ENCODE measurements at places on chromosomes 4 and X.

GRCh38 chr4:153471698-153472093 is 5.5 kb downstream of the TMEM131L start:
- DNase-seq = no peak

- no peak for DNase-seq
Observed at GRCh38 chrX:482192-482701, 95.5 kb upstream of the PPP2R3B start.

- no peak for DNase-seq
Observed at GRCh38 chr4:98828801-98829200, 100.1 kb downstream of the EIF4E start.

DNA sequence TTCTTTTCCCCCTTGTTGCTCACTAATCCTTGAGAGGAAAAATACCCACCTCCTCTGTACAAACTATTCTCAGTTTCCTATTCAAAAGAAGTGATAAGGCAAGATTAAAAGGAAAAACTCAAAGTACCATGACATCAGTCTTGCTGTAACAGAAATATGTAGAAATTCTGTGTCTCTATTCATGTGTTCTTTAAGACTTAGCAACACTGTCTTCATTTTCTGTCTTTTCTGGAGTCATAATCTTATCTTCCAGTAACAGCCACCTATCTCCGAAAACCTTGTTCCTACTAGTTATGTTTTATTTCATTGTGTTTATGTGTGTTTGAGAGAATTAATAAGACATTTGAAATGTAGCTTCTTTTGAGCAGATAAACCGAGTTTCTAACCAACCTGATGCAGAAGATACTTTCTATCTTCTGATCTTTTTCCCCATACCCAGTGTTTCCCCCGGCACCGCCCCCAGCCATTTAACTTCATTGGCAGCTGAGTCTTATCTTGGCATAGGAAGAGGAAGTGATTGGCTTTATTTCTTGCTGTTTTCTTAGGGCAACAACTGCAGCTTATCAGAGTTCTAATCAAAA is 8.0 kb downstream of the FAM241A start:
- no peak for DNase-seq

GRCh38 chr4:6071959-6072720 is 53.9 kb upstream of the C4orf50 start:
- no peak for DNase-seq

DNA sequence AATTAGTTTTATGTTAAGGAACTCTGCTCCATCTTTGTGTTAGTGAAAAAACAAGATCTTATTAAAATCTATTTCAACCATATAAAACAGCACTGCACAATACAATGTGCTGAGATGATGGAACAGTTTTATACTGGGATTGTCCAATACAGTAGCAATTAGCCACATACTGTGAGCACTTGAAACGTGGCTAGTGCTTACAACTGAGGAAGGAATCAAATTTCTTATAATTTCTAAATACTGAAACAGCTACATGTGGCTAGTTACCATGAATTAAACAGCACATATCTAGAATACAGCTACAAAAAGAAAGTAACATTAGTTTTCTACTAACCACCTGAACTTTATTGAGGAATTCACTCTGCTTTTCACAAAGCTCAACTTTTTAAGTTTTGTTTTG is 14.7 kb downstream of the NFXL1 start:
- no peak for DNase-seq

GRCh38 chrX:96846841-96847240 is 36.9 kb upstream of the RPA4 start:
- DNase-seq = no peak

GRCh38 chr4:74823194-74823593 is 28.9 kb upstream of the BTC start:
- no peak for DNase-seq

DNA sequence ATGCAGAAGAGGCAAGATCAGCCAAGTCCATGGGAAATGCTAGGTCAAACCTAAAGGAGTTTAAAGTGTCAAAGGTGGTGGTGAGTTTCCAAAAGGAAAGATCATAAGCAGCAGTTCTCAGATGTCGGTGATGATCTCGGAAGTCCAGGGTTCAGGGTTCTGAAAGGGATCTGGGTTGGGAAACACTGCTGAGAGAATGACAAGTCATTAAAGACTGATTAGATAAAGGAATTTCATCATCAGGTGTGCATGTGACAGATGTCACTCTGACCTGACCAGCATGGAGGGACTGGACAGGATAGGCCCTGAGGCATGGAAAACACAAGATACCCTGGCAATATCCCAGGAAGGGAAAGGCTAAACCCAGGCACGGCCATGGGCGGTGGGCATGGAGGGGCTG is 195.7 kb upstream of the TBL1X start:
- DNase-seq = no peak

DNA sequence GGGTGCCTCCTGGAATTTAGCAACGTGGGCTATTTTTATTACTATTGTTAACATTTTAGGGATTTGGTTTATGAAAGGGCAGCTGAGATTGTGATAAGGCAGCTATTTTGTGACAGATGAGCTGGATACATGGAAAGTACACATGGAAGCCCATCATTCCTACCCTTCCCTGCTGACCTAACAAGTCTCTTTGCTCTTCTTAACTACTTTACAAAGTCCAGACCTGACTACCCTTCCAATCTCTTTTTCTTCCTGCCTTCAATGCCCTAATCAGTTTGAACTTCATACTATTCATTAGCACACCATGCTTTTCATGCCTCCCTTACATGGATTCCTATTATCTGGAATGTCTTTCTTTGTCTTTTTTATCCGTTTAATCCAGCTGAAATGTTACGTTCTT is 9.4 kb upstream of the AFP start:
- DNase-seq = no peak

- no peak for DNase-seq
Observed at GRCh38 chr4:55784747-55785146, 34.8 kb upstream of the EXOC1L start.

DNA sequence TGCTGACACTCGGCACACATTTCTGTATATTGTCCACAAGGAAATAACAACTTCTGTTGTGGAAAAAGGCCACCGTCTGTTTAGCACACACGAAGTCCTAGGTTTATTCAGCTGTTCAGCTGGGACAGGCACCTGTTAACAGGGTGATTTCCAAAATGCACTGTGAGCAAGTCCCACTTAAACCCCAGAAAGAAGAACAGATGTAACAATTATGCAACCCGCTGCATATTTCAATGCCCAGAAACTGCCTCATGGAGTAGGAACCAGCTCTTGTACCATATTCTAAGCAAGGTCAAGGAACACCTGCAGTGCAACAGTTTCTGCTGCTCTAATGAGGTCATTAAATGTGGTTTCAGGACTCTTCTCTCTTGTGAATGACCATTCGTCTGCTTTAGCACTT is 77.1 kb downstream of the GEMIN8 start:
- no peak for DNase-seq

DNA sequence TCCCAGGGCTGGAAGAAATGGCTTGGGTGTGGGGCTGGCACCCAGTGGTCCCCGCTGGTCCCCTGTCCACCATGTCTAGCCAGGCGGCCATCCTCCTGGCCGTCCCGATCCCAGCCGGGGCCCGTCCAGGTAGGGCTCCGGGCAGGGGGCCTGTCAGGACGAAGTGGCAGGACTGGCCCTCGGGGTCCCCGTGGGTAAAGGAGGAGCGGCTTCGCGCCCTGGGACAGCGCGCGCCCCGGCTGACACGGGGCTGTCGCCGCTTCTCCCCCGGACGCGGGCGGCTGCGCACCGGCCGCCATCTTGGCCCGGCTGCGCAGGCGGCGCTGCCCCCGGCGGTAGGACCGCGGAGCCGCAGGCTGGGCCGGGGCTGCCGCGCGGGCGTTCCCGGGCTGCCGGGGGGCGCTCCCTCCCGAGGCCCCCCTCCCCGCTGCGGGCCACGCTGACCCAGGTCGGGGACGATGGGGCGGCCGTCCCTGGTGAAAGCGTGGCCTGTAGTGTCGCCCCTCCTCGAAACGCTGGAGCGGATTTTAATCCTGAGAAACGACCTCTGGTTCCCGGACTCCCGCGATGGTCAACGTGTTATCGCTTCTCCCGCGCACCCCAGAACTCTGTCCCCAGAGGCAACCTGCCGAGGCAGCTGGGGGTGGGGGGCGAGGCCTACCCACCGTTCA is 60.4 kb upstream of the BCOR start:
- no peak for DNase-seq

DNA sequence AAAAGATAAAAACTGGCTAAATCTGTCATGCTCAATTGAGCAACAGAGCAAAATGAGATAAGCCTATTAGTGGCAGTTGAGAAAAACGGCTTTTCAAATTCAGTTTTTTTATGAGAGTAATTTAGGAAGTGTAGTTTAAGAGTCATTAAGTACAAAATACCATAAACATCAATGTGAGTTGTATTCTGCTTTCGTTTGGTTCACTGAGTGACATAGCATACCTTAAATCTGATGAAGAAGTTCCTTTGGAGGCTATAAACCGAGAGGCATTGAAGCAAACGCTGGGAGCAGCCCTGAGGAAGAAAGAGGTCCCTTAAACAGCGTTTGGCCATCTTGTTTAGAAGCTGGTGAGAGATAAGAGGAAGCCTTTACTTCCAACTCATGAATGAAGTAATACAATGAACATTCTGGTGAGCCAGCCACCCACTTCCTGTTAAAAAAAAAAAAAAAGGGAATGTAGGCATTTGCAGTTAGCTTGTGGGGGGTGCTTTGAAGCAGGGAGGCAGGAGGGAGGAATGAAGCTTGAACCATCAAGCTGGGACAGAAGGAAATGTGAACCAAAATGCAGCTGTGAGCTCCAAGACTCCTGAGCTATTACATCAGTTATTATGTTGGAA is 132.3 kb downstream of the ZNF330 start:
- no peak for DNase-seq

GRCh38 chrX:101411984-101412383 is 4.0 kb downstream of the HNRNPH2 start:
- no peak for DNase-seq

DNA sequence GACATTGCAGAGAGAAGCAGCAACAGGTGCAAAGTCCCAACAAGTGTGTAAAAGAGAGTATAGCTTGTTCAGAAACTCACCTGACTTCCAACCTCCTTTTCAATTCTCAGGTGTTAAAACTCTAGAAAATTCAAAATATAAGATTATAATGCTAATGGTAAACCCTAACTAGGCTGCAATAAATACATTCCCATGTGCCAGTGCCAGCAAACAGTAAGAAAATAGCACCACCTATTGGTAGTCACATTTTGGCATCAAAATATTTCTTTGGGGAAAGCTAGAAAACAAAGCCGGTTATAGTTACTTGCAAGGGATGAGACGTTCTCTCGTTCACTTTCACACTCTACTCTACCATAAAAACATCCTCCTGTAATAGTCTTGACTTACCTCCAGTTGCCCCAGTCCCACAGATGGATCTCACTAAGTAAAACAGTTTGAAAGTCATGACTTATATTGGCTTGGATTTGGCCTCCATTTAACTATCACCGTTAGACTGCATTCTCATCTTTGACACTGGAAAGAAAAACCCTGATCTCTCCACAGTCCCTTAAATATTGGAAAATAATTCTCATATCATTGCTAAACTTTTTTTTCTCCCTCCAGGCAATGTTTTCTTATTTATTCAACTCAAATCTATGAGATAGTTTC is 9.6 kb downstream of the BMP3 start:
- no peak for DNase-seq

- no peak for DNase-seq
Observed at GRCh38 chr4:15653864-15654592, 1.1 kb downstream of the FBXL5 start.

DNA sequence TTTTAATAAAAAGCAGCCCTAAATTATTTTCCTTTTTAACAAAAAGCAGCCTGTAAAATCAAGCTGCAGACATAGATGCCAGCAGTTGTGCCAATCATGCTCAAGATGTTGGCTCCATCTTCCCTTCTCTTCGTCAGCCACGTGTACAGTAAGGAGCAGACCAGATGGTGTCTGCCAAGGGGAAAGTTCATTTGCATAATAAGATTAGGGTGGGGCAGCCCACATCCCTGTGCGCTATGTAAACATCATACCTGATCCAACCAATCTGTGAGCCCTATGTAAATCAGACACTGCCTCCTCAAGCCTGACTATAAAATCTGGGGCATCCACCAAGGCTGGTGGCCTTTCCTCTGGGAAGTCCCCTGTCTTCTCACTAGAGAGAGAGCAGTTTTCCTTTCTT is 23.1 kb upstream of the C1GALT1C1 start:
- DNase-seq = no peak

- no peak for DNase-seq
Observed at GRCh38 chr4:37008199-37008598, 236.3 kb upstream of the NWD2 start.

DNA sequence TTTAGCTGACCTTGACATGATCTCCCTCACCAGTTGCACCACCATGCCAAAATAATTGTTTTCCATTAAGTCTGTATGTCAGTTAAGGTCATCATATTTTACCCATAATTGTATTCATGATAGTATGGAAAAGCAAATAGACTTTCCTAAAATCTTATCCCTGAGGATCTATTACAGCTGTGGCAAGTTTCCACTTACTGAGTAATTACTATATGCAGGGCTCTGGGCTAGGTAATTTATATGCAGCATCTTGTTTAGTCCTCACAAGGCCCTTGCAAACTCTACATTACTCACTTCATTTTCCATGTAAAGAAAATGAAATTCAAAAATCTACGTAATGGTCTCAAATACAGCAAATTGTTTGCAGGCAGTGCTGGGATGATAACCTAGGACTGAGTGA is 34.8 kb downstream of the YIPF7 start:
- DNase-seq = no peak

DNA sequence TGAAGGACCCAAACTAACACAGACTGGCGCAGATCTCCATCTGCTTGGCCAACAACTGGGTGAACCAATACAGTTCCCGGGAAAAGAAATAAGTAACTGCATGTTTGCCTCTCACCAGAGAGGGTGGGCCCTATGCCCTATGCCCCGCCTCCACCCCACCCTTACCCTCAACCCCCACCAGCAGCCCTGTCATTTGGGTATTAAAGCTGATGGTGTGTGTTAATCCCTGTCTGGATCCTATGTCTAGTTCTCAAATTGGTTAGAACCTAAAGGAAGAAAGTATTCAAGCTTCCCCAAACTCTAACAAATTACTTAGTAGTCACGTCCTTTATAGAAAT is 19.0 kb downstream of the SMPX start:
- no peak for DNase-seq

- DNase-seq = no peak
Observed at GRCh38 chrX:137568741-137569469, 3.0 kb downstream of the ZIC3 start.

GRCh38 chr4:15413623-15414019 is 14.2 kb upstream of the C1QTNF7 start:
- DNase-seq = no peak

GRCh38 chr4:186790630-186791029 is 67.0 kb upstream of the FAT1 start:
- no peak for DNase-seq

Measured in stimulated activated CD4-positive, alpha-beta T cell treated with anti-CD3 and anti-CD28 coated beads, Interleukin-12 subunit alpha, Interleukin-12 subunit beta, amount 100 ng/mL, for 24 hours (primary cell).